ENCODE measurements at places on chromosomes 13 and 19.

DNA sequence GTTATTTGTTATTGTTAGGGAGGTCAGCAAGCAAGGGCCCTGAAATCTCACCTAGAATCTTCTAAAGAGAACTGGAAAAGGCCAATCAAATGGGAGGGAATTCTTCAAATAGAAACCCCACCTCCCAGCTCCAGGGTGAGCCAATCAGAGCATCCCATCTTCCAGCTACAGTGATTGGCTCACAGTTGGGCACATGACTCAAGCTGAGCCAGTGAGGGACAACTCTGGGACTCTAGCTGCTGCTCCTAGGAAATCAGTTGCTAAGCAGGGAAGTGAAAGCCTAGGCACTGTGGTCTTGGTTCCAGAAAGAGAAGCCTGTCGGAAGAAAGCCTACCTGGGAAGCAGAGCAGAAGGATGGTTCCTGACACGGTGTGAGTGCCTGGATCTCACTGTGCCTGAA is 13.4 kb downstream of the TM6SF2 start:
- no peak for DNase-seq

GRCh38 chr19:3459089-3459881 is 21.0 kb downstream of the SMIM24 start:
- DNase-seq: no peak

- no peak for DNase-seq
These were observed 598.7 kb upstream of the KLF12 start for GRCh38 chr13:74732736-74733385.

GRCh38 chr19:54928299-54928698 is 19.0 kb downstream of the NLRP7 start:
- DNase-seq: no peak

DNA sequence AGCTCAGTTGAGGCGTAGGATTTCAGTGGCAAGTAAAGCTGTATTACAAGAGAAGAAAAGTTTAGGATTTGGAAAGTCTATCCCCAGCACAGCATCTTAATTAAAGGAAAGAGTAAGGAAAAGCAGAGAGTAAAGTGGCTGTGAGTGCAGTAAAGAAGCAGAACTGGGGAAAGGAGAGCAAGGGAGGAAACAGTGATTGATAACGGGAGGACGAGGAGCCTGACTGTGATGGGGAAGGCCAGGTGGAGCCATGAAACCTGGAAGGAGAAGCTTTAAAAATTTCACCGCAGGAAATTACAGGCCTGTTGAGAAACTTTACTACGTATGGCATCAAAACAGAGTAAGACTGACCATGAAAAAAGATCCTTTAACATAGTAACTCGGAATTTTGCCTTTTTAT is 175.6 kb downstream of the SHISA2 start:
- DNase-seq: no peak

GRCh38 chr13:48494874-48495273 is 38.0 kb downstream of the RCBTB2 start:
- no peak for DNase-seq

DNA sequence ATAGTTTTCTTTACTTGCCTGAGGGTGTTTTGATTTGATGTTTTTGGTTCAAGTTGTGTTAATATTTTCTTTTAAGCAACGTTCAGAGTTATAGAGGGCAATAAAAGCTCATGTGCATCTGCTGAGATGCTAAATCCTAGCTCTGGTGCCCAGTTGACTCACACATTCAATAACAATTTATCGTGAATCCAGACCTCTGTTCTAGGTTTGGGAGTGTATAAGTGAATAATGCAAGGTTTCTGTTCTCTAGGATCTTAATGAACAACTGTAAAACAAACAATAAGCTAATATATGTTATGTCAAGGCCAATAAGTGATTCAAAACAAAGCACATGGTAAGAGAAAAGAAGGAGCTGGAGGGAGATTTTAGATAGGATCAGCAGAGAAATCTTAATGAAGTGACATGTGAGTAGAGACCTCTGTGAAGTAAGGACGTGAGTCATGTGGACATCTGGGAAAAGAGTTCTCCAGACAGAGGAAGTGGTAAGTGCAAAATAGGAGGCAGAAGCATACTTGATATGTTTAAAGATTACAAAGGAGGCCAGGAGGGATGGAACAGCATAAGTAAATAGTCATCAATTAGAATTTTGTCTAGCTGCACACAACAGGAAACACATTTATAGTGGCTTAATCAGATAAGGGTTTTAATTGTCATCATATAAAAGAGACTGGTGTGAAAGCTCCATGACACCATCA is 278.5 kb upstream of the HTR2A start:
- no peak for DNase-seq

DNA sequence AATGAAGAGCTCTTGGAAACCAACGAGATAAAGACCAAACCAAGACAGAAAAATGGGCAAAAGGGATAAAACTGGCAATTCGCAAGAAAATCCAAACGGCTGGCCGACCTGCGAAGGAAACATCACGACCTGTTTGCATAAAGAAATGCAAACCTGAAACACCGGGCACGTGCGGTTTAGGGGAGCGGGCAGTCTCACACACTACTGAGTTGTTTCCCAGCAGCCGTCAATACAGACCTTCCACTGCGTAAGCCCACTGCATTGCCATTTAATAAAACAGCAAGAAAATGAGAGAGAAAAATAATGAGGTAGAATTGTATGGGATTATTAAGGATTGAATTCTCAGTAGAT is 642 bp upstream of the PEG3 start:
- no peak for DNase-seq

- DNase-seq: no peak
These were observed 120.6 kb upstream of the GPR12 start for GRCh38 chr13:26881154-26881553.

- DNase-seq: no peak
These were observed 113.2 kb upstream of the SOX21 start for GRCh38 chr13:94825507-94825906.

DNA sequence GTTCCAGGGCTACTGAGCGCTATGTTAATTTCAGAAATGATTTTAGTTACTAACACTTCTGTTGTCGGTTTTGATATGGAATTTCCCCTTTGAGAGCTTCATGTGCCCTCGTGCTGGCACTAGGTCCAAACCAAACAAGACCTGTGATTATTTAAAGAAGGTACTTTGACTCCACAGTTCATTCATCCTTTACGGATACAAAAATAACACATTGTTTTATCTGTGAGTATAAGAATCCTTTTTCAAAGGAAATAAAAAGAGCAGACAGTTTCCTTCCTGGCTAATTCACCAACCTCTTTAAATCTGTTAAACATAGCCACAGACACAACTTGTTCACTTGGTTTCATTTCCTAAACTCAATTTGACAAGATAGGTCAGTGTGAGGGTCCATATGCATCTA is 141.2 kb downstream of the FLT1 start:
- no peak for DNase-seq

GRCh38 chr19:50548191-50549058 is 19.8 kb downstream of the LRRC4B start:
- no peak for DNase-seq

DNA sequence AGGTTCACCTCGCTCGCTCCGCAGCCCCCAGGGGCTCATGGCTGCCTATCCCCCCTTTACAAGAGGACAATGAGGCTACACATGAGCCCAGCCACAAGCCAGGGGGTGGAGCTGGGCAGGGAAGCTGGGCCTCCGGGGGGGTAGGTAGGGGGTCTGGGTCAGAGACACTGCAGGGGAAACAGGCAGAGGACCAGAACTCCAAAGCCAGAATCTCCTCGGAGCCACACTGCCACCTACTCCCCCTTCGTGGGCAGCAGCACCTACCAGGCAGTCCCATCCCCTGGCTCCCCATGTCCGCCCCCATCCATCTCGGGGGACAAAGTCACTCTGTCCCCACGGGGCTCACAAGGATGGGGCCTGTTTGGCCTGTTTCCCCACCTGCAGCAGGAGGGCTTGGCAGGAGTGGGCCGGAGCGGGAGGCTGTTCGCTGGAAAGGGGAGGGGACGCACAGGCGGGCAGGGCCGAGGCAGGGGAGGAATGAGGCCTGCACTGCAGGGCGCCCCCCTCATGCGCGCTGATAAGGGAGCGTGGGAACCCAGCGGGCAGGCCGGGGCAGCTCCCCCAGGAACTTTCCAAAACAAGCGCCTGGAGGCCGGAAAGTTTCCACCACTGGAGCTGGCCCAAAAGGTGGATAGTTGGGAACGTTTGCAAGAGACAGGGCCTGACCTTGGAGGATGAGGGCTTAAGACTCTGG is 545 bp upstream of the ISYNA1 start:
- DNase-seq: no peak

GRCh38 chr19:29529646-29530539 is 4.1 kb downstream of the VSTM2B start:
- DNase-seq: peak; percentile 50

DNA sequence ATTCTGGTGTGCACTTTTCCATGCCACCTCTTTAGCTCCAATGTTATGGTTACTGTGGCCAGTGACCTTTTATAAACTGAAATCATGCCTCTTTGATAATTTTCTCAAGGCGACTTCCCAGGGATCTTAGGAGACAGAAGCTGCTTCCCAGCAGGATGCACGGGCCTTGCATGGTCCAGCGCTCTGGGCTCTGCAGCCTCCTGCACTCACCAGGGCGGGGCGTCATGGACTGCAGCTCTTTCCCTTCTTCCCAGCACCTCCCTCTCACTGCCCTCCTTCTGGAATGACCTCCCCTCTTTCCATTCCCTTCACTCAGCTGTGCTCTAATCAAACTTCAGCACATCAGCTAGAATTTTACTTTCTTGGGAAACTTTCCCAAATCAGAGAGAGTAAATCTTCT is 318.3 kb downstream of the IRS2 start:
- no peak for DNase-seq

DNA sequence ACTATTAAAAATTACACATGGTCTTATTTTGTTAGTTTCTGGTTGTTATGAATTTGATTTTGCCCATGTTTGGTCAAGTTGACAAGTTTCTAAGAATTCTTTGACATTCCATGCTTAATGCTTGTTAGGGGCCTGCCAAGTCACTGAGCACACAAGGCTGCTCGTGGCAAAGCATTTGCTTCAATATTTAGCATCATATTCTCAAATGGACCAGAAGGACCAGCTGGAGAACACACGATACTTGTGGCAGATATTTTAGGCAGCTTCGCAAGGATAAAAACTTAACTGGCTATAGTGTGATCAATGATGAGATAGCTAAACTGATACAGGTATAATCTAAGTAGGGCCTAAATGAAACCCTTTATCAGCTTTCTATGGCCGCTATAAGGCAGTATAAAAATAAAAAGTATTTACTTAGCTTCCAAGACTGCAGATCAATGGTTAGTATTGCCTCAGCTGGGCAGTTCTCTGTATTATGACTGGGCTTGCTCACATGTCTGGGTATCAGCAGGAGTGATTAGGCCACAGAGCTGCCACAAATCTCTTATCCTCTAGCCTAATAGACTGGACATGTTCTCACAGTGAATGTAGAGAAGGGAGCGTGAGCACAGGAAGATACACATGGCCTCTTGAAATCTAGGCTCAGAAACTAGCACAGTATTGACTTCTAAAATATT is 155.9 kb upstream of the SPRY2 start:
- no peak for DNase-seq

DNA sequence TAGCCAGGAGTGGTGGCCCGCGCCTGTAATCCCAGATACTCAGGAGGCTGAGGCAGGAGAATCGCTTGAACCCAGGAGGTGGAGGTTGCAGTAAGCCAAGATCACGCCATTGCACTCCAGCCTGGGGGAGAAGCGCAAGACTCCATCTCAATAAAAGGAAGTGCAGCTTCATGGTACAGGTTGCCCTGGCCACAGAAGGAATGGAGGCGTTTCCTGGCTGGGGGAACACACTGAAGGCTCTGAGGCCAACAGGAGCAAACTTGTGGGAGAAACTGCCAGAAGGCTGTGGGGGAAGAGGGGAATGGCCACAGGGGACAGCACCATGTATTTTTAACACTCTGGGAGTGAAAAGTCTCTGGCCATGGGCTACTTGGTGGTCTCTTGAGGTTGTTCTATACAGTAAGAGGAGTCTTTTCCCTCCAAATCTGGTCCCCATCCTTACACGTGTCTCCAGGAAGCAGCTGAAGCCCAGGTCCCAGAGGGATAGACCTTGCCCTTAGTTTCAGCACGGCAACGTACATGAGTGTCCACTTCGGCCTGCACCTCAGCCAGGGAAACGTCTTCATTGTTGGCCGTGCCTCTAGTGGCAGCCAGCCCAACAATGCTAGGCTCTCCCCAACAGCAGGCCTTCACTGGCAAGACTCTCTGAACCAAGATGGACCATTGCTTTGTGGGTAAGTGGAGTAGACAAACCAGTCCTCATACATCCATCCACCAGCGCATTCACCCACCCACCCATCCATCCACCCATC is 7.4 kb downstream of the MICOS13 start:
- no peak for DNase-seq

All from activated naive CD4-positive, alpha-beta T cell treated with anti-CD3 and anti-CD28 coated beads, Interleukin-2, amount 50 U/mL, for 72 hours (primary cell).